ENCODE measurements at places on chromosomes 7 and 10.

GRCh38 chr10:110679486-110680272 is 35.5 kb downstream of the RBM20 start:
- DNase-seq = no peak

GRCh38 chr7:121355574-121355973 is 26.8 kb downstream of the WNT16 start:
- DNase-seq = no peak

GRCh38 chr10:62597226-62597625 is 207.3 kb upstream of the ADO start:
- no peak for DNase-seq

- no peak for DNase-seq
These were observed 209.4 kb downstream of the POU6F2 start for GRCh38 chr7:39187130-39187529.

- no peak for DNase-seq
These were observed 969 bp downstream of the SLC35G1 start for GRCh38 chr10:93894516-93895378.

DNA sequence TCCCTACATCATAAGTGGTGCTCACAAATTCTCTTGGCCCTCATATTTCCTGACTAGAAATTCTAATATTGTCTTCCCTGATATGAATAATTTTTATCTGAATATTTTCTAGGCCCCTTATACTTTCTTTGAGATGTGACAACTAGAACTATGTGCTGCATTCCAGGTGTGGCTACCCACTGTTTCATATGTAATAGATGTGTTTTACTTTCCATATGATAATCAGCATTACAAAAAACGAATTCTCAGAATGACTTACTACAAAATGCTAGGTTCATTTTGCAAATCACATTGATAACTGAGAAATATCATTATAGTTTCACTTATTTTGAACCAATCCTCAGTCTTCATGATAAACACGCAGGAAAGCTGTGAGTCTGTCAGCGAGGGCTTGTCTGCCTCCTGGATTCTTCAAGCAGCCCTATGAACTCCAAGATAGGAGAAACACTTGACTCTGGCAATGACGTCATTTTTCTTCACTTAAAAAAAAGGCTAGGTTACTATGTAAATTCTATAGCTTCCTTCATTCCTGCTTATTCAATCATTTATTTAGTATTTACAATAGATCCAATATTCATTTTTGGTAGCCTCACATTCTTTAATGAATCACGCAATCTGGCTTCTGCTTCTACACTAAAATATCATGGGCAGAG is 4.6 kb downstream of the WEE2 start:
- no peak for DNase-seq

GRCh38 chr7:20064181-20064970 is 152.8 kb downstream of the MACC1 start:
- DNase-seq = no peak

GRCh38 chr10:118590334-118590733 is 5.1 kb downstream of the PRLHR start:
- no peak for DNase-seq

DNA sequence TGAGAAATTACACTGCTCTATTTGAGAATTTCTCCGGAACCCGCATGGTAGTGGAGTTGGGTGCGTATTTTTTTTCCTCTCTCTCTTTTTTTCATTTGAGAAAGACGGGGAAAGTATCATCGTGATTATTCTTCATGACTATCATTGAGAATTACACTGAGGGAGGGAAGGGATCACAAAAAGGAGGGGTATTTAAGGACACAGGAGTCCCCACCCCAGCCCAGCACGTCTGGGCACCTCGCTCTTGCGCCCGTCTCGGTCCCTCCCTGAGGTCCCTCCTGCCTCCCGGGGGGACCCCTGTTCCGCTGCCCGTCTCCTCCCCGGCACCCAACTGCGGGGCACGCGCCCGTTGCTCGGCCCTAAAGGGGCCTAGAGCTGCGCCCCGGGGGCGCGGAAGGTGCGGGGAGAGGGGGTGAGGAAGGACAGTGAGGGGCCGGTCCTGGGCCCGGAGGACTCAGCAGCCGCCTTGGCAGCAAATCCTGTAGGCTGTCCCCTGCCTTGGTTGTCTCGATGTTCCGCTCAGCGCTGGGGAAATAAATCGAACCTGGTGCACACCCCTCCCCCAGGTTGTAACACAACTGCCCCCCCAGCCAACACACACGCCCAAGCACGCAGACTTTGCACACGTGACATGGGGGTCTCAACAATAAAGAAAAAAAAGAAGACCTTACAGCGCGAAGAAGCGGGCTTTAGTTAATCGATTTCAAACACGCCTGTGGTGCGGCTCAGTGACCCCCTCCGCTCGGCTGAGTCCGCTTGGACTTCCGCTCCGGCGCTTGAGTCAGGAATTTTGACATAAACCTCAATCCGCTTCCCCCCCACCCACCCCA is 18.6 kb upstream of the GATA3 start:
- DNase-seq = no peak

- DNase-seq = no peak
These were observed 126.6 kb upstream of the RAB11FIP2 start for GRCh38 chr10:118173296-118173695.

- DNase-seq = no peak
These were observed 60.8 kb upstream of the HABP2 start for GRCh38 chr10:113491967-113492565.

GRCh38 chr10:28906415-28906814 is 229.1 kb downstream of the BAMBI start:
- DNase-seq = no peak

GRCh38 chr10:122878799-122879338 is 512 bp downstream of the FAM24B start:
- DNase-seq = no peak

- no peak for DNase-seq
These were observed 371.9 kb downstream of the LRRTM3 start for GRCh38 chr10:67297637-67298181.

DNA sequence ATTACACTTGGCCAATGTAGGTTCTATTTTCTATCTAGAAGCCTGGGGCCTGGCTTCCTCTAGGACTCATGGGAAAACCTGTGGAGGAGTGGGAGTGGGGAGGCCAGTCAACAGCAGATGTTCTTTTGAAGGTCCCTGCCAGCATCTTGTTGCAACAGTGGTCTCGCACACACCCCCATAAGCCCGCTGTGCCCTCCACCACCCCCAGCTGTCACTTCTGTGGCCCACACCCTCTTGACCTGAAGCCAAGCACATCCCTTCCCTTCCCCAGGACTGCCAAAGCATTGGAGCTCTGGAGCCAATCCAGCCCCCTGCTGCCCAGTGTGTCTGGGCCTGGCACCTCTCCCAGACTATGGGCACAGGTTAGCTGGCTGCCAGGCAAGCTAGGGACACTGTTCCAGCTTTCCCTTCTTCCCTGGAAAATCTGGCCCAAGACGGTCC is 1.9 kb upstream of the STX1A start:
- DNase-seq = no peak

DNA sequence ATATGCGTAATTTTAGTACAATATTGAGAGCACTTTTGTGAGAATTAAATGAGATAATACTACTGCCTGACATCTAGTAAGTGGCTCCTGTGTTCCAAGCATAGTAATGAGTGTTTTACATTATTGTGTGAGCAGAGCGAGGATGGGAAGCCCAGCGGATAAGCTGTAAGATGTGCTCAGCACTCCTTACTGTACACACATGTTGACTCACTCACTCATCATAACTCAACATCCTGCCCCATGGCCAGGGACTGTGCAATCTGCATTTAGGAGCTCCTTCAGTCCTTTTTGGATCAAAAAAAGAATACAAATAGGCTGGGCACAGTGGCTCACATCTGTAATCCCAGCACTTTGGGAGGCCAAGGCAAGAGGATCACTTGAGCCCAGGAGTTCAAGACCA is 72.9 kb upstream of the NEBL start:
- DNase-seq = no peak

DNA sequence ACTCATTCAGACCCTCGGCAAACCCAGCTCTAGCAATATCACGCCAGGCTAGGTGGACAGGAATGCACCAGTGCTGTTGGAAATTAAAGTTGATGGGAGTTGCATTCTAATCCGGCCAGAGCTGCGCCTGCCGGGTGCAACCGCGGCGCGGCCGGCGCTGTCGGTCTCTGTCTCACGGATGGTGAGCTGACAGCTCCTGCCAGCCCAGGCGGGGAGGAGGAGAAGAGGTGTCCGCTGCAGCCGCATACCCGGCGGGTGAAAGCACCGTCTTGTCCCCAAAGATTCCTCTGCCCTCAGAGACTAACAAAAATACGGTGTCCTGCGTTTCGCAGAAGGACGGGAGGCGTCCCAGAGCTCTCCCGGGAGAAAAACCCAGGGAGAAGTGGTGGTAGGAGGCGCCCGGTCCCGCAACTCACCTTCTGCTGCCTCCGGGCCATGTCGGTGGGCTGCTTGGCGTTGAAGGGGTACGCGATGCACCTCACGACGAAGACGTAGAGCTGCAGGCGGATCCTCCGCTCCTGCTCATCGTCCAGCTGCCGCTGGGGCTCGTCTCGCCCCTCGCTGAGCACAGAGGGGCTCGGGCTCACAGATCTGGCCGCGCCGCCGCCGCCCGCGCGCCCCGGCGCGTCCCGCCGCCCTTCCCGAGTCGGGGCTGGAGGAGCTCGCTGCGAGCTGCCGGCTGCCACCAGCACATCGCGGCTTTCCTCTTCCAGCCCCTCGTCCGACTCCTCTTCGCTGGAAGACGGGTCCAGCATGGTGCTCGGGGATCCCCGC is 490 bp downstream of the CADPS2 start:
- no peak for DNase-seq

GRCh38 chr7:70093205-70093904 is 495.1 kb downstream of the AUTS2 start:
- no peak for DNase-seq

DNA sequence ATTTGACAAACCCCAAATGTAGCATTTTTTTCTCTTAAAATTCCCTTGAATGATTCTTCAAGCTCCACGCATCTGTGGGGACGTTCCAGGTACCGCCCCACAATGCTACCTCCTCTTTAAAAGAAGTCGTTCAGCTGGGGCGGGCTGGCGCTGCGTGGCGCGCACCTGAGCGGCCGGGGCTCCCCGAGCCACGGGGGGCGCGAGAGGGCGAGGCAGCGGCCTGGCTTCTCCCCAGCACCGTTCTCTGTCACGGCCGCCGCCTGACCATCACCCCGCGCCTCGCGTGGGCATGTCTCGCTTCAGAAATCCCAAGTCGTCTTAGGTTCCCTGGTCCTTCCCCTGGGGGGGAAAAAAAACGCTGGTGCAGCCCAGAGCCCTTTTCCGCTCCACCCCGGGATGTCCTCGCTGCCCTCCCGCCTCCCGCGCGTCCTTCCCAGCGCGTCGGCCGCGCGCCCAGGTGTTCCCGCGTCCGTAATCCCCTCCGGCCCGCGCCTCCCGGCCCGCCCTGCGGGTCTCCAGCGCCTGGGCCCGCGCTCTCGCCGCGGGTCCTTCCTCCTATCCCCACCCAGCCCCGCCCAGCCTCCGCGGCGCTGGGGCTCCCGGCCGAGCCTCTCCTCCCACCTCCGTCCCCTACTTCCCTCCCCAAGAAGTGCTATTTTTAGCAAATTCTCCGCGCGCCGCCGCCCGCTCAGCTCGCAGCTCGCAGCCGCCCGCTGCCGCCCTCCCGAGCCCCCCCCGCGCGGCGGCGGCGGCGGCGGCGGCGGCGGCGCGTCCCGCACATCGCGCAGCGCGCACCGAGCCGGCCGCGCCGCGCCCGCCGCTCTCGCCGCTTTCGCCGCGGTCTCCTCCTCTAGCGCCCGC is 58.7 kb upstream of the PRPS1L1 start:
- no peak for DNase-seq

- DNase-seq = no peak
These were observed 57.9 kb downstream of the AFAP1L2 start for GRCh38 chr10:114346176-114347031.

DNA sequence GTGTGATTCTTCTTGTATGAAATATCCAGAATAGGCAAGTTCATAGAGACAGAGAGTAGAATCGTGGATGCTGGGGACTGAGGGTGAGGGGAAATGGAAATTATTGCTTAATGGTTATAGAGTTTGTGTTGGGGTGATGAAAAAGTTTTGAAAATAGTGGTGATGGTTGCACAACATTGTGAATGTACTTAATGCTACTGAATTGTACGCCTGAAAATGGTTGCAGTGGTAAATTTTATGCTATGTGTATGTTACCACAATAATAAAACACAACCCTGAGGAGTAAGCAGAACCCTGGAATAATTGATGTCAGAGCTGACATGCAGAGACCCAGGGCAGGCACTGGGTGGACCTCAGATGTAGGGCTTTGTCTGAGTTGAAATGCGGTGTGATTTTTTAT is 57.6 kb downstream of the TACR2 start:
- no peak for DNase-seq
